ENCODE measurements at places on chromosomes 2 and 18. TPM values are rescaled to one million over a fixed set of nuclear protein-coding genes. Genes with fewer than 3 reads are reported as not detected.

GRCh38 chr18:22985250-22985649 lies 52.1 kb downstream of the RBBP8 start:
- H3K4me1 ChIP-seq = no peaks in the 10 kb centered on the region
- H3K4me3 ChIP-seq = no peak overlapping the region
- no peak for DNase-seq
- H3K36me3 ChIP-seq = no peaks in the 10 kb centered on the region
- H3K27me3 ChIP-seq = no peaks in the 10 kb centered on the region

DNA sequence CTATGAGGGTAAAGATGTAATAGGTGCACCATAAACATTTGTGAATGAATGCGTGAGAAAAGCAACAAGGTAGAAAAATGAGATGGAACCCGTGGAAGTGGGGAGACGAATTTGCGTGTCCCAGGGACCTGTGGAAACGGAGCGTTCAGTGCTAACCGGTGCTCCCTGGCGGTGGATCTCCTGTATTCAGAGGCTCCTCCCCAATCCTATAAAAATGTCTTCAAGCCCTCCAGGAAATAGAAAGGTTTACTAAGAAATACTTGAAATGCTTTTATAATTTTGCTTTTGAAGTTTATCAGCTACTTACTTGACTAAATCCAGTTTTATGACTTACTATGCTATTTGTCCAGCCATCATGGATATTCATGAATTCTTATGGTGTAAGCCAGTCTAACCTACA lies 62.8 kb upstream of the RBM44 start:
- H3K27me3 ChIP-seq = no peaks in the 10 kb centered on the region
- no peaks in the 10 kb centered on the region for H3K36me3 ChIP-seq
- no peaks in the 10 kb centered on the region for H3K4me1 ChIP-seq

DNA sequence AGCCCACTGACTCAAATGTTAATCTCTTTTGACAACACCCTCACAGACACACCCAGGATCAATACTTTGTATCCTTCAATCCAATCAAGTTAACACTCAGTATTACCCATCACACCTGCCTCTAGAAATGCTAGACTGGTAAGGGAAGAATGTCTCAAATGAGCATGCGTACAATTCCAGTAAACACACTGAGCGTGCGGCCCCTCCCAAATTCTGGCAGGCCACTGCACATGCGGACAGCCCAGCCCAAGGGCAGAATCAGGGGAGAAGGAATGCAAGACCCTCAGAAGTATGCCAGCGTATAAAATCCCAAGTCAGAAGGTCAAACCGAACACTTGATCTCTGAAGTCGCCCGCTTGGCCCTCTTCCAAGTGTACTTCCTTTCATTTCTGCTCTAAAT lies 7.6 kb upstream of the EMILIN2 start:
- no peak overlapping the region for H3K27ac ChIP-seq
- DNase-seq = no peak
- H3K4me3 ChIP-seq = no peak overlapping the region

ZNF396 gene
- polyA plus RNA-seq = 1.8 TPM

DNA sequence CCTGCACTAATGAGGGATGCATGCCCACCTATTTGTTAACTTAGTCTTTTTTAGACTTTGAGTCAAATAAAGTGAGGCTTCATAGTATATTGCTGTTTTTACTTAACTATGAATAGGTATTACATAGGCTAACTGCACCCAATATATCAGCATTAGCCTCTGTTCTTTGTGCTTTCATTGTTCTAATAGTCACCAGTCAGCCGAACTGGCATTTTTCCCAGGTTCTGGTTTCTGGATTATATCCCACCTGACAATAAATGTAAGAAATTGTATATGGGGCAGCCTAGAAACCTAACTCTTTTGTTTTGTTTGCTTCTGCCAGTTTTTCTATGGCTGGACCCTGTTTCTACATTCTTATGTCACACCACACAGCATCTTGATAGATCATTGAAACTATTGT lies 1672.4 kb upstream of the LRRTM1 start:
- no peak for DNase-seq
- H3K27me3 ChIP-seq = no peaks in the 10 kb centered on the region
- H3K4me1 ChIP-seq = peaks cover 26% of the 10 kb centered on the region

DNA sequence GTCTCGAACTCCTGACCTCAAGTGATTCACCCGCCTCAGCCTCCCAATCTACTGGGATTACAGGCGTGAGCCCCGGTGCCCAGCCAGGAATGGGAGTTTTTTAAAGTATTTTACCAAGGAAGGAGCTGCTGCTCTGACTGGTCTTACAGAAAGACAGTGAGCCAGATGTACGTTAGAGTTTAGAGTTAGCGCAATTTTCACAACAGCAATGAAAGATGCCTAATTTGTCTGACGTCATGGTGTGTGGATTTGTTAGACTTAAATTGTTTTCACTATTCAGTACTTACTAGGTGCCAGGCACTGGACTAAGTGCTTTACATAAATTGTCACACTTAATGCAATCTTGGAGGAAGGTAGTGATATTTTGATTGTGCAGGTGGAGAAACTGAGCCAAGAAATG lies 12.4 kb upstream of the RPL37A start:
- H3K4me1 ChIP-seq = no peaks in the 10 kb centered on the region
- H3K27me3 ChIP-seq = no peaks in the 10 kb centered on the region
- H3K27ac ChIP-seq = no peak overlapping the region
- DNase-seq = no peak

NEU2 gene
- polyA plus RNA-seq = not detected

DNA sequence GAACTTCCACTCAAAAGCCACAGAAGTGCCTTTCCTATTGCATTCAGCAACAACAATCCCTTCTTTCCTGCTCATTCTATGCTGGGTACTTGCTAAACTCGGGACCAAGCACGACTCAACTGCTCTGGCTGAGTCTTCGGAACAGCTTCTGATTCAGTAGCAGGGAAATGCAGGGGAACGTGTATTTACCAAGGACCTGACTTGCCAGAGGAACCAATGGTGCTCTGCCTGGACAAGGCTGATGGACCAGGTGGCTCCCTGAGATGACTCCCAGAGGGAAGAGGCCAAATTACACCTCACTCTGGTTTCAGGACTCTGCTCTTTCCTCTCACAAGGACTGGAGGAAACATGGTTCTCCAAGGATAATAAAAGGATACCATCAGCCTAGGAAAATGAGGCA lies 12.2 kb downstream of the CXCR2 start:
- H3K4me1 ChIP-seq = peaks cover 4% of the 10 kb centered on the region
- no peaks in the 10 kb centered on the region for H3K36me3 ChIP-seq
- no peak for DNase-seq
- H3K27me3 ChIP-seq = no peaks in the 10 kb centered on the region

SLC14A1 gene
- polyA plus RNA-seq = not detected

GRCh38 chr2:155442088-155442487 lies 743.6 kb downstream of the KCNJ3 start:
- H3K4me1 ChIP-seq = no peaks in the 10 kb centered on the region
- no peak overlapping the region for H3K4me3 ChIP-seq
- H3K36me3 ChIP-seq = no peaks in the 10 kb centered on the region
- H3K27ac ChIP-seq = no peak overlapping the region
- DNase-seq = no peak
- H3K27me3 ChIP-seq = no peaks in the 10 kb centered on the region

DNA sequence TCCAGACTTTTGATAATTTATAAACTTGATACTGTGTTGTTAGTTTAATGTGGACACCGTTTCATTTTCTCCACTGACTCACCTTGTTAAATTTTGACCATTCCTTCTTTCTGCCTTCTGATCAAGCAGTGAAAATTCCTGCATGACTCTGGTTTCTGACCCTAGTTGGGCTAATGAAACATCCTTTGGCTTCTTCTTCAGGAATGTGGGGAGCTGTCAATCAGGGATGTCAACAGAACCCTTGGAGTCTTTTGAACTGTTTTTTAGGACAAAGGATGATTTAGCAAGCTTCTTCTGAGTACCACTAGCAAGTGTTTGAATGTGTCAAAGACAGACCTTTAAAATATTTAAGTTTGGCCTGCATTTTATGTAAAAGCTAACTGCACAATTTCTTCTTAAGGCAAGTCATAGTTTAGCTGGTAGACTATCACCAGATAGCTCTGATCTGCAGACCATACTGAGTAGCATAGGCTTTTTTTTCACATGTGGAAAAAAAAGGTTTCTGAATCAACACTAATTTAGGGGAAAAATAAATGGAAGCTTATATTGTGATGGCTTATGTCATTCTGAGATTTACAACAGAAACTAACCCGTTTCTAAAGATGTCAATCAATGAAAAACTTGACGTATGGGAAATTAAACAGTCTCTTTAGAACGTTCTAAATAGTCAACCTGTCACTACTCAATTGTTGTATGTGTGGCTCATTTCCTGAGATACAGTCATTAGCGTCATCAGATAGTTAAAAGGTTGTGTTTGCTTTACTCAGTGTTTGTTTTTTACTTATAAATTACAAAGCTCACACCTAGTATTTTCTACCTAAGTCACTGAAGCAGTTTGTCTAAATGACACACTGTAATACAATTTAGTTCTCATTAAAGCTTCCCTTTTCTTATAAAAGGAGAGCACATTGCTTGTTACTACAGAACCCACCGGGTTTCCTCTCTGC lies 311.4 kb downstream of the PTPRM start:
- no peaks in the 10 kb centered on the region for H3K27me3 ChIP-seq
- H3K36me3 ChIP-seq = no peaks in the 10 kb centered on the region
- no peak for DNase-seq
- H3K4me1 ChIP-seq = peaks cover 6% of the 10 kb centered on the region

DNA sequence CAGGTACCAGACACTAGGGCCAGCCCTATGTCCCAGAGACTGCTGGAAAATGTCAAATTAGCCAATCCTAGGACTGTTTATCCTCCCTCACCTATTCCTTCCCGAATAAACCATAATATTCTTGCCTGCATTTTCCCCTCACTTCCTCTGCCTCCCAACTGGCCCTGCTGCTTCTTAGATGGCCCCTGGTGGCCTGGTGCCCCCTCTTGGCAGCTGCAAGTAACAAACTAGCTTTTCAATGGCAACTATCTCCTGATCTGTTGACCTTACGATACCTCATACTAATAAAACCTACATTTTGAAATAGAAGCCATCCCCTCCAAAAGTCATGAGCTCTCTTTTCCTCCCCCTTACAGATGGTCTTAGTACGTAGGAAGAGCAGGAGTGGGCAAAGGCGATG lies 132.0 kb downstream of the ALPK2 start:
- H3K27me3 ChIP-seq = no peaks in the 10 kb centered on the region
- DNase-seq = no peak
- no peaks in the 10 kb centered on the region for H3K36me3 ChIP-seq
- H3K4me3 ChIP-seq = no peak overlapping the region

- H3K27ac ChIP-seq = no peak overlapping the region
- H3K4me3 ChIP-seq = no peak overlapping the region
- H3K27me3 ChIP-seq = no peaks in the 10 kb centered on the region
- H3K36me3 ChIP-seq = no peaks in the 10 kb centered on the region
These were observed 48.6 kb downstream of the KIAA2012 start for GRCh38 chr2:202121532-202122162.

CAPG gene
- polyA plus RNA-seq = 112 TPM

Data from sigmoid colon (tissue), 7 donors.